ENCODE measurements at places on chromosomes 6 and 20.

- no peak for DNase-seq
Observed at GRCh38 chr20:47606983-47607613, 105.4 kb downstream of the NCOA3 start.

GRCh38 chr6:40520678-40521077 is 66.5 kb downstream of the LRFN2 start:
- DNase-seq: peak; percentile 9

- no peak for DNase-seq
Observed at GRCh38 chr20:29876911-29877285, 1380.6 kb upstream of the DEFB115 start.

DNA sequence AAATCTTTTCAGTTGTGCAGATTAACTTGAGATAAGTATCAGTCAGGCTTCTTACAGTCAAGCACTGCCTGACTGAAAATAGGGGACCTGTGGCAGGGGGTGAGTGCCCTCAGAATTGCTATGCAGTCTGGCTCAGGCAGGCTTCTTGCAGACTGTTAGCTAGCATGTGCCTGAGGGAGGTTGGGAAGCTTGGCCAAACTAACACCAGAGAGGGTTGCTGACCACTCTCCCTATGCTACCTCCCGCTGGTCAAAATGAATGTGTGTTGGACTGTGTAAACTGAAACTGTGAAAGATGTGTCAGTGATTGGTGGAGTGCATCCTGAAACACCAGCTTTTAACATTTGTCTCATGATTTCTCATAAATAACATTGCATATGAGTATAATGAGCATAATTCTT is 622.3 kb upstream of the IMPG1 start:
- DNase-seq: no peak

DNA sequence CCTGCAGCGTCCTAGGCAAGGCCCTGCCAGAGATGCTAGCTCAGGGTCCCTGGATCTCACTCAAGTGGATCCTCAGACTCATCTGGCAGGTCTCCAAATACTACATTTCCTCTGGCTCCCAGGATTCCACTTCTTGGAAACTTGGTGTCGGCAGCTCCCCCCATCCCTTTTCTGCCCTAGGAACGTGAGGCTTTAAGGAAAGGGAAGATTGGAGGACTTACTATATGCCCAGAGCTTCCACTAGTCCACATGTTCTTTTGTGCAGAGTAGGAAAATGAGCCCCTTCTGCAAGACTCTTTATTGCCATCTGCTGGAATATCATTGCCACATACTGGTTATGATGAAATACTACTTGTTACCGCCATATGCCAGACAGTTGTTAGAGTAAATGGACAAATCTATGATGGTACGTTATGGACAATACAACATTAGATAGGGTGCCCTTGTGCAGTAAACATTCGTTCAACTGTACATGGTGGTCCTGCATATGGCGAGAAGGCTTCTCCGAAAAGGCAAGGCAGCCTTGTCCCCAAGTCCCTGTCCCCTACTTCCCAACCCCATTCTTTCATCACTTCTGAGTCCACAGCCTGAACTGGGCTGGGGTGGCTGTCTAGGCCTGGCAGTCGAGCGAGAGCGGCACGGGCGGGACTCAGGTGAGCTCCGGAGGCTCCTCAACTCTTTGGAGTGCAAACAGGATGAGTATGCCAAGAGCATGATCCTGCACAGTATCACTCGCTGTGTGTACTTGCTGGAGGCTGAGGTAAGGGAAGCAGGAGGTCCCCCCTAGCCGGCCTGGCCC is 780 bp downstream of the ARMC12 start:
- DNase-seq: peak; percentile 15

DNA sequence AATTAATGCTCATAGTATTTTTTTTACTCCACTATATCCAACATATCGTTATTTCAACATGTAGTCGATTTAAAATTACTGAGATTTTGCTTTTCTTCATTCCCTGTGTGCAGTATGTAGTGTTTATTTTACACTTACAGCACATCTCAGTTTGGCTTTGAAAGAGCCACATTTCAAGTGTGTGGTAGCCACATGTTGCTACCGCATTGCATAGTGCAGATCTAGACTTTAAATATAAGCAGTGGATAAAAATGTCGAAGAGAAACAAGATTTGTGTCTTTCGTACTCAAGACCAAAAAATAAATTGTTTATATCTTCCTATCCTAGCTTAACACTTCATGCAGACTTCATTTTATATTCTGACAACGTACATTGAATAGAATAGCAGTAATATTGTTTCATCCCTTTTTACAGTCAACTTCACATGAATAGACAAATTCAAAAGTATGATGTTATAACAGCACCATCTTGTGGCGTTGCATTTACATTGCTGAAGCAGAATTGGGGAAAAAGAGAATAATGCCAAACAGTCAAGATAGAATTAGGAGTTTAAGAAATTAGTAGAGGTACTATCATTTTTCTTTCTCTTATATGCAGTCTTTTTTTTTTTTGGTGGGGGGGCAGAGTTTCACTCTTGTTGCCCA is 29.9 kb downstream of the FBXO5 start:
- no peak for DNase-seq

GRCh38 chr6:166970776-166971175 is 14.4 kb upstream of the RNASET2 start:
- no peak for DNase-seq

GRCh38 chr6:21947731-21948386 is 349.0 kb downstream of the PRL start:
- no peak for DNase-seq

- no peak for DNase-seq
Observed at GRCh38 chr6:41643899-41644269, 5.6 kb downstream of the MDFI start.

GRCh38 chr6:159758031-159759001 is 3.5 kb upstream of the ACAT2 start:
- DNase-seq: no peak

DNA sequence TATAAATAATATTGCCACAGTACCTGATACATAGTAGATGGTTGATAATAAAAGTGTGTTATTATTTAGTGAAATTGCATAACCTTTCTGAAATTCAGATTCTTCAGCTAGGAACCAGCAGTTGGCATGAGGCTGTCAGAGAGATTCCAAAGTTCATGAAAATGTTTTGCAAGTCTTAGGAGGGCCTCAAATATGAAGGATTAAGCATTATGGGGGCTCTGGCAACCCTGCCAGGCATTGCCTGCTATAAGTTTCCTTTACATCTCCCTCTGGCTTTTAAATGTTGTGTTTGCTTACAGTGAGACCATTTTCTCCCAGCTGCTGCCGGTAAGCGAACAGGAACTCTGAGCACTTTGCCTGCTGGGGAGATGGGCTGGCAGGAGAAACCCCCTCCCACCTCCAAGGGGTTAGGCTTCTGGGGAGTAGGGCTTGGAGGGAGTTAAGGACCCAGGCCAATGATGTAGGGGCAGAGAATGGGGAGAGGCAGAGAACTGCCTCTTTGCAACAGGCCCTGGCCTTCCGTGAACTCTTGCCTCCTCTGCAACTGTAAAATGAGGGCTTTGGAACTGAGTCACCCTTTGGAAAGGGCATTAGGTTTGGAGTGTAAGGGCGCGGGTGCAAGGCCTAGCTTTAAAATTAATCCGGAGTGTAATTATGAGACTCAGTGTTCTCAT is 33.2 kb upstream of the KIF3B start:
- no peak for DNase-seq

- no peak for DNase-seq
Observed at GRCh38 chr6:134954272-134955000, 4.5 kb upstream of the ALDH8A1 start.

- no peak for DNase-seq
Observed at GRCh38 chr6:43489277-43490072, 12.1 kb downstream of the TJAP1 start.

DNA sequence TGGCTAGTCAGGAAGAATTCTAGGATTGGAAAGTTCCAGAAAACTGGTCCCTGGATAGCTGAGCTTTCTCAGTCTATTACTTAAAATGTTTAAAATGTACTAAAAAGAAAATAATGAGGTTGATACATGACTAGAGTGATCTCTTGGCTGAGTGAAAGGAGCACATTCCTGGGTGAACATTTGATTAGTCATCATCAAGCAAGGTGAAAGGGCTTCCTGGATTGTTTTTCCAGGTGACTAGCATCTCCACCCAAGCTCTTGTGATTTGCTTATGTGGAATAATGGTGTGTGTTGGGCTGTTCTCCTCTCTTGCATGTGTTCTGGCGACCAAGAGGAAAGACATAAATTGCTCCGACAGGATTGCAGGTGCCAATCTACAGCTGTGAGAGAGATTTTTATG is 42.9 kb downstream of the PKIB start:
- no peak for DNase-seq

DNA sequence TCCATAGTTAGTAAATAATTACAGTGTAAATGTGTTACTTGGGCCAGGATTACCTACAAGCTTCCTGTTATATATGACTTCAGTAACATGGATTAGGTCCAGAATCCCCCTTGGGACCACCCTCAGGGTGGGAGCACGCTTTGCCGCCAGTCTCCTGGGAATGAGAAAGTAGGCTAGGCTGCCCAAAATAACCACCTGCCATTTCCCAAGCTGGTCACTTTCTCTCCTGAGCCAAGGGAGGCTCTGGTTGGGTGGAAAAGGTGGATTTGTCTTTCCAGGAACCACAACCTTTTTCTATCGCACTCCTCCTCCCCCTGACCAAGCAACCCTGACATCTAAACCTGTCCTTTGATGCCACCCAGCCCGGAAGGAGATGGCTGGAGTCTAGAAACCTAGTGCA is 9.6 kb upstream of the RIMS4 start:
- no peak for DNase-seq

DNA sequence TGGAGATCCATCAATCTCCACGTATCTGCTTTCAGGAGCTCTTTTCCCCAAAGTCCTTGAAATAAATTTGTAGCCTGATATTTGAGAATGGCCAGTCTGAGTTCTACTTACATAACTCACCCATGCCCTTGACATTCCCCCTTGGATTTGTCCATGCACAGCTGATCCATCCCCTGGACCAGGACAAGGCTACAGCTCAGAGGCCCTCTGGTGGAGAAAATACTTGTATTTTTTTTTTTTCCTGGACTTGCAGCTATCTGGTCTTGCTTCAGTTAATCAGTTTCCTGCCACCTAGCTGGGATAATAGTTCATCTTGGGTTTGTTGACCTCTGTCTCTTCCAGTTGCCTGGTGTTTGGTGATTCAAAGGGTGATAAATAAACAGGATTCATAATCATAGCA is 467.6 kb downstream of the DHX35 start:
- no peak for DNase-seq

DNA sequence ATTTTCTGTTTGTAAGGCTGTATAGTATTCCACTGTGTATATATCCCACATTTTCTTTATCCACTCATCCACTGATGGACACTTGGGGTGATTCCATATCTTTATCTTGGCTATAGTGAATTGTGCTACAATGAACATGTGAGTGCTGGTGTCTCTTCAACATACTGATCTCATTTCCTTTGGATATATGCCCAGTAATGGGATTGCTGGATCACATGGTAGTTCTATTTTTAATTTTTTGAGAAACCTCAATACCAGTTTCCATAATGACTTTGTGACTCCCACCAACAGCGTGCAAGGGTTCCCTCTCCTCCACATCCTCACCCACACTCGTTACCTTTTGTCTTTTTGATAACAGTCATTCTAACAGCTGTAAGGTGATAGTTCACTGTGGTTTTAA is 166.0 kb downstream of the ARHGAP18 start:
- DNase-seq: no peak

- DNase-seq: no peak
Observed at GRCh38 chr20:5171790-5172164, 45.0 kb downstream of the CDS2 start.

DNA sequence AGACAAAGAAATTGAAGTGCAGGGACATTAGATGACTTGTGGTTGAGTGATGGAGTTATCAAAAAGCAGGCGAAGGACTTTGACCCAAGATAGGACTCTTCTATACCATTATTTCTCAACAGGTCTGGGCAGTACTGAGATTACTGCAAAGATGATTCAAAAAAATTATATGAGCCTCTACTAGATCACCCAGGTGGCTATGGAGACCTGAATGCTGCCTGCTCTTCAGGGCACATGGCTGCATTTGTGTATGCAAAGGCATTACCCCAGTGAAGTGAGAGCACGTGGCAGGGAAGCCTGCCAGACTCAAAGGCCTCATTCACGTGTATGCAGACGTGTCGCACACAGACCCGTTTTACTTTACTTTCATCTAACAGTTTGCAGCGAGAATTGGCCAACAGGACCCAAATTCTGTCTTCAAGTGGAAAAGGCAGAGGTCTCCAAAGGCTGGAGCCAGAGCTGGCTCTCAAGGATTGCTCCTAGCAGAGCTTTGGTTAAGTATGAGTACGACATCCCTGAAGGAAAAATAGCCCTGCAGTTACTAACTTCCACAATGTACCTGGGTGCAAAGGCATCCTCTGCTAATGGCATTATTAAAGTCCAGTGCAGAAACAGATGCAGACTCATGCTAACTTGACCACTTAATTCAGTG is 113.8 kb upstream of the ARMC2 start:
- DNase-seq: no peak

- DNase-seq: no peak
Observed at GRCh38 chr20:20095114-20095872, 43.0 kb downstream of the CFAP61 start.

GRCh38 chr20:19423900-19424620 is 211.6 kb downstream of the SLC24A3 start:
- no peak for DNase-seq

DNA sequence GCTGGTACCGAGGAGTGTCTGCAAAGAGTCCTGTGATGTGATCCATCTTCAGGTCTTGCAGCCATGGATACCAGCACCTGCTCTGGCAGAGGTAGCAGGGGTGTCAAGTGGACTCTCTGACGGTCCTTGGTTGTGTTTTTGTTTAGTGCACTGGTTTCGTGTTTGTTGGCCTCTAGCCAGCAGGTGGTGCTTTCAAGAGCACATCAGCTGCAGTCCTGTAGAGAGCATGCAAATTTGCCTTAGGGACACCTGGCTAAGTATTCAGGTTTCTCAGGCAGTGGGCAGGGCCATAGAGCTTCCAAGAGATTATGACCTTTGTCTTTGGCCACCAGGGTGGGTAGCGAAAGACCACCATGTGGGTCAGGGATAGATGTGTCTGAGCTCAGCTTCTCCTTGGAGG is 14.5 kb upstream of the RGS17 start:
- DNase-seq: peak; percentile 85

DNA sequence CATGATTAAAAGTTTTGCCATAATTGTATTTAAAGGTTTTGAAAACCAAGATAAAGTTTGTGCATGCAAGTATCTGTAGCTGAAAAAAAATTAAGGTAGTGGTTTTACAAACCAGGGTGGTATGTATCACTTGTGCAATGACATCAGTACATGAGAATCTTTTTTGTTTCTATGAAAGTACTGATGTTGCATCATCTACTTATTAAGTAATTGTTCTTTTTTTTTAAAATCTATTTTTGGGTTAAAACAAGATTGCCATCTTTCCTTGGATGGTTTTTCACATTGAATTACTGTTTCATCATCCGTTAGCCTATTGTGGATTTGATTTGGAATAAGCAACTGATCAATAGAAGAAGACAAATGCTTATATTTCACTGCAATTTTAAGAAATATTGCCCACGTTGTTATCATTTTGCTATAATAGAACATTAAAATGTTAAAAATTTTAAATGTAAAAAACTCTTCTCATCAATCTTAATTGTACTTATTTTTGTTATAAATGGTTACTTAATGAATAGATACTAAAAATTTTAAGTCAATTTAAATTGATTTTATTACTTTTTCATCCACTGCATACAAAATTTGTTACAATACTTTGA is 39.8 kb upstream of the TAGAP start:
- no peak for DNase-seq
